Stimulated activated CD8-positive, alpha-beta memory T cell treated with anti-CD3 and anti-CD28 coated beads, Interleukin-2, amount 100 ng/mL, for 1 hour (primary cell): ENCODE measurements at places on chromosomes 12 and 14.

GRCh38 chr12:109435428-109436187, 41.5 kb downstream of the KCTD10 start:
- no peak for DNase-seq

- DNase-seq, result no peak
These were observed 29.1 kb downstream of the SLCO1A2 start for GRCh38 chr12:21305661-21306060.

GRCh38 chr14:98908050-98908449, 363.9 kb downstream of the BCL11B start:
- DNase-seq, result no peak

DNA sequence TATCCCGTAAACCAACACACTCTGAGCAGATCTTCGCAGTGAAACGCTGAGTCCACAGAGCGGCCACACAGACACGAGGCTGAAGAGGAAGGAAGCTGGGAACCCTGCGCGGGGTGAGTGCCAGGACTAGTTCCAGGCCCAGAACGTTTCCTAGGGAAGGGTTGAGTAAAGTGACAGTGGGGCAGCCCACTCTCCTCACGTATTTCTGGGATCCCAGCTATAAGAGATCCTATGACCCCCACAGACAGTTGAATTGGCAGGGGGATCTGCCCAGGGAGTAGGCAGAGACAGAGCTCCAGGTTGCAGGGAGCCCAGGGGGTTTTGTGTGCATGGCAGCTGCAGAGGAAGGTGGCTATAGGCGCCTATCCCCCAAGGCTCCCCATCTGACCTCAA, 51.1 kb downstream of the GTF2A1 start:
- no peak for DNase-seq

GRCh38 chr12:41663598-41664265, 475.6 kb downstream of the PDZRN4 start:
- DNase-seq, result no peak
